ENCODE measurements at places on chromosomes 12 and 14.

GRCh38 chr14:54674046-54674741 is 107.3 kb downstream of the SAMD4A start:
- no peak for DNase-seq

- DNase-seq, result no peak
Measured at GRCh38 chr12:76028571-76029277, 2.9 kb downstream of the PHLDA1 start.

DNA sequence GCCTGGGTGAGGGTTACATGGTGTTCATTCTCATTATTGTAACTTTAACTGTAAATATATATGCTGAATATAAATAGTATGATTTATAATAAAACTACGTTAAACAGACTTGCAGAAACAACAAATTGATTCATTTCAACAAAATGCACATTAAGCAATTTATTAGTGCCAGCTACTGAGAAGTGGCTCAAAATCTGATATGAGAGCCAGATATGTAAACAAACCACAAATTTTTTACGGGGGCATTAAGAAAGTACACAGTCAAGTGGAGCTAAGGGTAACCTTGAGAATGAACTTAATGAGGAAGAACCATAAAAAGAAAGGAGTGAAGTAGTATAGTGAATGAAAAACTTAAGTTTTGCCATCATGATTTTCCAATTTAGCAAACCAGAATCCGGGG is 40.3 kb downstream of the CEP128 start:
- no peak for DNase-seq

DNA sequence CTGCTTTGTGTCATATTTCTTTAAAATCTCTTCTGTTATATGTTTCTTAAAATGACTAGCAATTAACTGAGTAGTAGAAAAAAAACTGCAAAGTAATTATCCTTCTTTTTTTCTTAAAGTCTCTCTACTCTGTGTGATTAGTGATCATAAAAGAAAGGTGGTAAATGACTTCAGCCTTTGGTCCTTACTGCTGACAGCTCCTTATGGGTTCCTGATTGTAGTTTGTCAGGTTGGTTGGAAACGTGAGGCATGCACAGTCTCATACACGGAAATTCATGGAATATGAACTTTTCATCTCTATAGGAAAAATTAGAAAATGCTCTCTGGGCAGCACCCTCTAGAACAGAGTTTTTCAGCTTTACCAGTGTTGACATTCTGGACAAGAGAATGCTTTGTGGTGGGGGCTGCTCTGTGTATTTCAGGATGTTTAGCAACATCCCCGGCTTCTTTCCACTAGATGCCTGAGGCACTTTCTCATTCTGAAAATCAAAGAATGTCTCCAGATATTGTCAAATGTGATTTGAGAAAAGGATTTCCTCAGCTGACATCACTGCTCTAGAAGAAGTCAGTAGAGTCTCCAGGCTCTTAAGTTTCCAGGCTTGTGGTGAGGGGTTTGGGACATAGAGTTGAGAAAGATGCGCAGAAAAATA is 121.0 kb downstream of the PIK3C2G start:
- DNase-seq, result no peak

GRCh38 chr14:94031161-94031882 is 5.2 kb downstream of the OTUB2 start:
- DNase-seq, result no peak

- no peak for DNase-seq
Measured at GRCh38 chr12:114945351-114945750, 261.4 kb upstream of the TBX3 start.

GRCh38 chr14:28756884-28757570 is 9.6 kb upstream of the FOXG1 start:
- no peak for DNase-seq

GRCh38 chr12:20089077-20089476 is 279.3 kb upstream of the PDE3A start:
- no peak for DNase-seq

DNA sequence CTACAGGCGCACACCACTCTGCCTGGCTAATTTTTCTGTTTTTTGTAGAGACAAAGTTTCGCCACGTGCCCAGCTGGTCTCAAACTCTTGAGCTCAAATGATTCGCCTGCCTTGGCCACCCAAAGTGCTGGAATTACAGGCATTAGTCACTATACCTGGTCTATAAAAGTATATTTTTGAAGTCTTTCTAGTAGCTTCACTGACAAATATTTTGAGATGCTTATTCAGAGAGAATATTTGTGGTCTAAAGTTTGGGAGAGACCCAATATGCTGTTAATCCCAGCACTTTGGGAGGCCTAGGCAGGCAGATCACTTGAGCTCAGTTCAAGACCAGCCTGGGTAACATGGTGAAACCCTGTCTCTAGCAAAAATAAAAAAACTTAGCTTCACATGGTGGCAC is 22.0 kb upstream of the PPP1R12A start:
- no peak for DNase-seq

DNA sequence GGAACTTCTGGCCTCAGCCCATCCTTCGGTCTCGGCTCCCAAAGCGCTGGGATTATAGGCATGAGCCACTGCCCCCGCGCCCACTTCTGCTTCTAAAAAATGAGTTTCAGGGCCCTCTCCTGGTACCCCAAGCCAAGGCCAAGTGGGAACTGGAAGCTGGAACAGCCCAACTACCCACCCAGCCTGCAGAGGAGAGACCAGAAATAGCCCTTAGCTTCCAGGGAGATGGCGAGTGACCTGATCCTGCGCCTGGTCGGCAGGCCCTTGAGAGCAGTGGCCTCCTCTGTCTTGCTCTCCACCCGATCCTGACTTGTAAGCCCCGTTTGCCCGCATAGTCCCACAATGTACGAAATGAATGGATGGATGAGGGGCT is 31.2 kb upstream of the PLEKHG6 start:
- no peak for DNase-seq

GRCh38 chr14:106044949-106045596 is 518.7 kb downstream of the TMEM121 start:
- peak; percentile 80 for DNase-seq

DNA sequence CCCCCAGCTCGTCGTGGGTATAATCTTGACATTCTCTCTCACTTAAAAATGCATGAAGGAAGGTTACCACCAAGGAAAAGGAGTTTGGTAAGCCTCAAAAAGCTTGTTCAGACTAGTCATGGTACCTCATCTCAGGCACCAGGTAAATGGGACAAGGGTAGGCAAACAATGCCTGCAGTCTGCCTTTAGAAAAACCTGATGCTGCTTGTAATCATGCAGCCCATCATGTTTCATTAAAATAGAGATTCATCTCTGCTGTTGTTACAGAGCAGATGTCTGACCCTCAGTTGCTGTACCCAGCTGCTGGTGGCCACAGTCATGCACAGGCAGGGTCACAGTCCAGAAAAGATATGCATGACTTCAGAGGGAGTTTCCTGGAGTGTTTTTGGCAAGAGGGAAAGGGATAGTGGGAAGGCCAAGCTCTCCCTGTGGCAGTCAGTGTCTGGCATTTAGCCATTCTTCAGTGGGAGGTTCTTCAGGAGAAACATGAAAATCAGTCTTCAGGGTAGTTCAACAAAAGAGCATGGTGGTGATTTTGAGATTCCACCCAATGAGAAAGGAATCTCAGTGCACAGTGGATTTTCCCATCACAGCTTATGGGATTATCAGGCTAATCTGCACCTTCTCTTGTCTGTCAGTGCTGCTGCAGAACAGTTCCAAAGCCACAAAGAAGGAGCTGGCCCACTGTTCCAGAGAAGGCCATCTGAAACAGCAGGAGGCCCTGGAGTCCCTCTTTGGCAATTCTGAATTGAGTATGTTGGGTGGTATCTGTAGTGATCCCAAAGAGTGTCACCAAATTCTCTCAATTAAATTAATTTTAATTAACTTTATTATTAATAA is 202.7 kb upstream of the FRMD6 start:
- no peak for DNase-seq

GRCh38 chr12:104695453-104696148 is 238.9 kb downstream of the CHST11 start:
- peak; percentile 70 for DNase-seq

DNA sequence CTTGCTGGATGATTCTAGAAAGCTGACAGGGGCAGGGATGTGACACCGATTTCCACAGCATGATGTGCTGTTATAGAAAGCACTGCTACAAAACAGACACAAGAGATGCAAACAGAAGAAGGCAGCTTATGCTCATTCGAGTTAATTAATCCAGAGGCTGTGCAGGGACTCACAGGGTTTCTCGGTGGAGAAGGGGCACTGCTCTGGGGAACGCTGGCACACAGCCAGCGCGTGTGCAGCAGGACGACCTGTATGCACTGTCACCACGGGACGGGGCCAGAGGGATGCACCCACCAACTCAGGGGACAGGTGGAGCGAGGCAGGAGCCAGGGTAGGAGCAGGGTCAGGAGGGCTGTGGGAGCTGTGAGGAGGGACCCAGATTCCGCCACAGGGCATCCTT is 143.5 kb downstream of the RIMBP2 start:
- no peak for DNase-seq

DNA sequence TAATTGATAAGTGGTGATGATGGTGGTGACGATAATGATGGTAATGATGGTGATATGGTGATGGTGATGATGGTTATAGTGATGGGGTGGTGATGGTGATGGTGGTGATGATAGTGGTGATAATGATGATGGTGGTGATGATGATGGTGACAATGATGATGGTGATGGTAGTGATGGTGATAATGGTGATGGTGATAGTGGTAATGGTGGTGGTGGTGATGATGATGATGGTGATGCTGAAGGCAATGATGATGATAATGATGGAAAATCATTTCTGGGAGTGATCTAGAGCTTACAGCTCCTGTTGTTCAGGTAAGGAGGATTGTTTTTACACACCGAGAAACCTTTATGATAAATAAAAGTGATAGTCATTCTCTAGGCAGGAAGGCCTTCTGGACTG is 33.9 kb downstream of the CCDC63 start:
- no peak for DNase-seq

GRCh38 chr14:29236401-29236800 is 469.8 kb downstream of the FOXG1 start:
- DNase-seq, result no peak

DNA sequence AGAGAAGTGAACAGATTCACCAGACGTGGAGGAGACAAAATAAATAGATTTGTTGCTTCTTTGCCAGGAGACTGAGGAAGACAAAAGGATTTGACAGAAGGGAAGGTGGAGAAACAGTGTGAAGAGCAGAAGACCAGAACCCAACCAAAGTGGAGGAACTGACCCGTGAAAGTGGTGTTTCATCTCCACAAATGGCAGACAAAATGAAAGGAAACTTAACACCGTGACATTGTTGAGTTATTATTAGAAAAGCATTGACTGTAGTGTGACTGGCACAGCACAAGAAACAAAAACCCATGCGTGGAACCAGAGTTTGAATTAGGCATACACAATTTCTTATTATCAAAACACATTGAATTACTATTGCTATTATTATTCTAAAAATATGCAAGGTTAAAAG is 518.1 kb downstream of the TMEM121 start:
- DNase-seq, result no peak

GRCh38 chr14:102116361-102117180 is 23.1 kb upstream of the WDR20 start:
- DNase-seq, result no peak

GRCh38 chr12:47747596-47748506 is 10.8 kb downstream of the RAPGEF3 start:
- no peak for DNase-seq

GRCh38 chr12:43095669-43096280 is 456.2 kb downstream of the ADAMTS20 start:
- no peak for DNase-seq

GRCh38 chr12:52139147-52139546 is 52.7 kb downstream of the KRT80 start:
- no peak for DNase-seq

- DNase-seq, result no peak
Measured at GRCh38 chr14:70514168-70515069, 20.4 kb downstream of the ADAM20 start.

GRCh38 chr12:4214877-4215228 is 58.7 kb upstream of the CCND2 start:
- no peak for DNase-seq

DNA sequence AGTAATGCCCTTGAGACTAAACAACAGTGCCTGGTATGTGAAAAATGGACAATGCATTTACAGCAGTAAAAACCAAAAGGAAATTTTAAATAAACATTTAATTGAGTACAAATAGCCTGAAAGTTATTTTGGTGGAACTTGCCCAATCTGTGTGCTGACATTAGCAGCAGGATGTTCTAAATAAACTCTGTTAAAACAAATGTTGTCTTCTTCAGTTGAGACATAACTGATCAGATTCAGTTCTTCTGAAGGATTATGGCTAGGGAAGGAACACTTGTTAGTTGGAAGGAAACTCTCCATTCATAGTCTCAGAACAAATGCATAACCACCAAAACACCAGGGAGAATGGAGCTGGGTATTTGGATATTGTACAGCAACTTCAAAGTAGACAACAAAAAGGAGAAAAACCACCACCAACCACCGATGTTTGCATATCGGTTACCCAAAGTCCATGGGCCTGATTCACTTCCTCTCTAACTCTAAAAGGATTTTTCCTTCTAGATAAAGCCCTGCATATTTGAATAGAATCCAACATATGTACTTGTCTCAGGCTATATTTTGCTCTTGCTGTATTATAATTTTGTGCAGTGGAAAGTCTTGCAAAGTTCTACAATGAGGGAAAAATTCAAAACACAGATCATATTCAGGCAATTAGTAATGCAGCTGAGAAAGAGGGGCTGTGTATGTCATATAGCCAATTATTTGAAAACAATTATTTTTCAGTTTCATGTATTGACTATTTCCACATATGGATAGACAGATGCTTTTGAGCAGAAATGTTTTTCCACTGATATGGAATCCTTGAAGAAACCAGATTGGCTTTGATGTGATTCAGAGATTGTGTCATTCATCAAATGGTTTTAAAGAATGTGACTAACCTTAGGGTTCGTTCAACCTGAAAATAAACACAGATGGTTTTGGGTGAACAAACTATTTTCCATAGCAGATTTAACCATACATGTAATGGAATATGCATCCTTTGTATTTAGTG is 152.2 kb upstream of the BMP4 start:
- DNase-seq, result no peak

GRCh38 chr14:37594238-37594970 is 645 bp downstream of the FOXA1 start:
- DNase-seq, result no peak

GRCh38 chr14:75654127-75654732 is 6.4 kb downstream of the ERG28 start:
- peak; percentile 79 for DNase-seq

GRCh38 chr12:104938371-104938770 is 19.7 kb downstream of the SLC41A2 start:
- DNase-seq, result no peak

GRCh38 chr12:99128246-99128802 is 483.2 kb downstream of the APAF1 start:
- DNase-seq, result no peak

- no peak for DNase-seq
Measured at GRCh38 chr12:115201966-115202365, 518.0 kb upstream of the TBX3 start.

GRCh38 chr12:46678426-46678825 is 147.4 kb downstream of the SLC38A4 start:
- DNase-seq, result no peak

- DNase-seq, result no peak
Measured at GRCh38 chr14:57962325-57963035, 96.6 kb upstream of the SLC35F4 start.

DNA sequence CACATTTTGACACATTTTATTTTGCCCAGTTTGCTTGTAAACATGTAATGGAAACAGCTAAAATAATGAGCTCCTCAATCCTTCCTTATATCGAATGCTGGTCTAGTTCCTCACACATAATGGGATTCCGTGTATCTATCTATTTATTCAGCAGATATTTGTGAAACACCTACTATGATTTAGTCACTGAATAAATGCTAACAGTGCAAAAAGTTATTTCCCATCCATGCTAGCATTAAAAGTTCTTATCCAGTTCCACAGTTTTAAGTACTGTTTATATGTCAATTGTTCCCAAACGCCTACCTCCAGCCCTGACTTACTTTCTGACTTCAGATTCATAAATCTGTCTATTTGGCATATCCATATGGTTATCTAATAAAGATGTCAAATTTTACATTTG is 1788.7 kb upstream of the FLRT2 start:
- no peak for DNase-seq
